Panc1 (cell line): ENCODE measurements at places on chromosomes 1 and 21.

DNA sequence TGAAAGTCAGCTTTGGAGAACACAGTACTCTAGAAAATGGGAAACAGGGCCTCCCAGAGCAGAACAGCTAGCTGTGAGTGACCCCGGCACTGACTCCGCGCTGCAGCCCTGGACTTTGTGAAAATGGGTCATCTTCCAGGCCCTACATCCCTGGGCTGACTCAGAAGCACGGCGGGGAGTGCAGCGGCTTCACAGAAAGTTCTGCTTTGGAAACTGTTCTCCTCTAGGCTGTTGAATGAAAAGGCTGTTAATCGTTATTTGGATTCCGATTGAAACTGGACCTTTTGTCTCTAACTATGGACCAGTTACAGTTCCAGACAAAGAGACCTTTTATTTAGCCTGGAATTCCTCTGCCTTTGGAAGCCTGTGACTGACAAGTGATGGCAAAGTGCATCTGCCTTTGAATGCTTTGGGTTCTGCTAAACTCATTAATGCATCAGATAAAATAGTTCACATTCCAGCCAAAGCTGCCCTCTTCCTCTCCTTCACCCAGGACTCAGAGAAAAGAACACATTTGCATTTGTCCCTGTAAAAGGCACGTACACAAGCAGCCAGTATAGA, 144.9 kb upstream of the HOOK1 start:
- no peak for DNase-seq

DNA sequence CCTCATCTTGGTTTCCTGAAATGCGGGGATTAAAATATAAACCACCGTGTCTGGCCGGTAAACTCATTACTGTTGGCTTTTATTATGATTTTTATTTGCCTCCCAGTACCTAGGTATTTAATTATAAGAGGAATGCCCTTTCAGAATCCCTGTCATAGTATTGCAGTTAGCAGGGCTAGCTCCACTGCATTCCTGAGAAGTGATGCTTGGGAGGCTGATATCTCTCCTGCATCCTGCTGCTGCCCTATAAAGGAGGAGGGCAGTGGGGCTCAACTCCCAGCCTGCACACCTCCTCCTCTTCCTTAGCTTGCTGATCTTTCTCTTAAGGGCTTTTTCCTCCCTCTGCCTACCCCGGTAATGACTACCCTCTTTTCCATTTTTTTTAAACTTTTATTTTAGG, 19.9 kb upstream of the DISC1 start:
- DNase-seq, result no peak

- DNase-seq, result no peak
Measured at GRCh38 chr1:201678264-201679101, 139.6 kb downstream of the NAV1 start.

GRCh38 chr21:43287795-43288755, 119.3 kb downstream of the CRYAA start:
- no peak for DNase-seq

- peak; percentile 43 for DNase-seq
Measured at GRCh38 chr1:105664495-105664894, 1392.0 kb upstream of the PRMT6 start.

GRCh38 chr1:40837601-40838000, 24.6 kb downstream of the CITED4 start:
- DNase-seq, result no peak

GRCh38 chr21:29080454-29080941, 7.0 kb upstream of the CCT8 start:
- DNase-seq, result no peak

- no peak for DNase-seq
Measured at GRCh38 chr1:231801042-231801585, 174.5 kb downstream of the DISC1 start.

GRCh38 chr1:29428280-29428615, 191.9 kb downstream of the PTPRU start:
- no peak for DNase-seq

DNA sequence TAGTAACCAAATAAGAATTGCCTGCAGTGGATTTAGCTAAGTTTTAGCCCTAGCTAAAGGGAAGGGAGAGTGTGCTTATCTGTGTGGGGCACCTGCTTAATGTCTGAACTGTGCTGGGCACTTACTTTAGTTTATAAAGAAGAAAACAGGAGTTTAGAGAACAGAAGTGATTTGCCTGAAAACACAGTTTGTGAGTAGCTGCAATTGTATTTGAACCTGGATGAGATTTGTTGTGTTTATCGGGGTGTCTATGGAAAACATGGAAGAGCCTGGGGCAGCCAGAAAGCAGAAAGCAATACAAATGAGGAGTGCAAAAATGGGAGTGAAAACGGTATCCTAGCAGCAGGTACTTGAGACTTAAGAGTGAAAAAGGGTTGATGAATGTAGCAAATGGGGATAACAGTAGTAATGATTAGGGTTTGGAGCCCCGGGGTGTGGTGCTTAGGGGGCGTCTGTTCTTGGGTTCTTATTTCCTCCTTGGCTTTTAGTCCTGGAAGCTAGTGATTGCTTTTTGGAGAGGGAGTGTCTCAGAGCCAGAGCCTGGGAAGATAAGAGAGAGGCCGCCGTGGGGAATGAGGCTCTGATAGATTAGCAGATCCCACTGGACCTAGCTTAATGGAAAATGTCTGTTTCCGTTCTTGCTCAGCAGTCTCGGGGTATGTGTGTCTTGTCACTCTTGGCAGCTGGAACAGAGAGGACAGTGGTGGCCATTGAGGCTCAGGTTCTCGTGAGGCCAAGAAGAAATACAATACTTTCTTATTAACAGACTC, 5.6 kb downstream of the PRCC start:
- no peak for DNase-seq

DNA sequence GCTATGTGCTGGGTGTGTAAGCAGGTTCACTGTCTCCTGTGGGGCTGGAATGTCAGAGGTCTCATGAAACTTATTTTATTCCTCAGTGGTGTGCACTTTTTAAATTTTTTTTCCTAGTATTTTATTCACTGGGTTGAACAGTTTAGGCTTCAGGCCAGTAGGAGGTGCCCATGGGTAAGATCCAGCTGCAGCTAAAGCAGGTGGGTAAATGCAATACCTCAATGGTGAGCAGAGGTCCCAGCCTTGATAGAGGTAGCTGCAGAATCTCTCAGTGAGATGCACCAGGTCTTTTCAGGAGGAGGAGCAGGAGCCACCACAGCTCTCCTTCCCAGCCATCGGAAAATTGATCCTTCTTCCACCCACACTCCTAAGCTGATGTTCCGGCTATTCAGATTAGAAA, 12.6 kb upstream of the OR6N2 start:
- no peak for DNase-seq

GRCh38 chr1:200179781-200180160, 152.3 kb downstream of the NR5A2 start:
- no peak for DNase-seq

- no peak for DNase-seq
Measured at GRCh38 chr21:23861911-23862504, 1745.3 kb downstream of the MRPL39 start.

- no peak for DNase-seq
Measured at GRCh38 chr1:70353601-70354331, 756 bp downstream of the ANKRD13C start.

GRCh38 chr1:104387716-104388508, 638.2 kb downstream of the AMY1C start:
- DNase-seq, result no peak

- DNase-seq, result no peak
Measured at GRCh38 chr1:114215436-114215835, 61.8 kb upstream of the SYT6 start.

- no peak for DNase-seq
Measured at GRCh38 chr1:220516722-220517042, 11.3 kb upstream of the MARK1 start.

- DNase-seq, result no peak
Measured at GRCh38 chr1:15407580-15407979, 2.1 kb upstream of the EFHD2 start.

DNA sequence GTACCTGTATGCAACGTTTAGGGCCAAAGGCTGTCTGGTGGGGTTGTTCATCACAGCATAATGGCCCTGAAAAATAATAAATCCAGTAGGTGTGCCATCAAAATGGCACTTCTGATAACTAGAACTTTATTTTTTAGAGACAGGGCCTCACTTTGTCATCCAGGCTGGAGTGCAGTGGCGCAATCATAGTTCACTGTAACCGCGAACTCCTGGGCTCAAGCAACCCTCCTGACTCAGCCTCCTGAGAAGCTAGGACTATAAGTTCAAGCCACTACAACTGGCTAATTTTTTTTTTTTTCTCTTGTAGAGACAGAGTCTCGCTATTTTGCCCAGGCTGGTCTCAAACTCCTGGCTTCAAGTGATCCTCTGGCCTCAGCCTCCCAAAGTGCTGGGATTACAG, 4.7 kb downstream of the SNAPIN start:
- DNase-seq, result no peak

GRCh38 chr1:59434336-59434735, 137.4 kb downstream of the FGGY start:
- no peak for DNase-seq
